ENCODE measurements at places on chromosomes 5 and 9.

DNA sequence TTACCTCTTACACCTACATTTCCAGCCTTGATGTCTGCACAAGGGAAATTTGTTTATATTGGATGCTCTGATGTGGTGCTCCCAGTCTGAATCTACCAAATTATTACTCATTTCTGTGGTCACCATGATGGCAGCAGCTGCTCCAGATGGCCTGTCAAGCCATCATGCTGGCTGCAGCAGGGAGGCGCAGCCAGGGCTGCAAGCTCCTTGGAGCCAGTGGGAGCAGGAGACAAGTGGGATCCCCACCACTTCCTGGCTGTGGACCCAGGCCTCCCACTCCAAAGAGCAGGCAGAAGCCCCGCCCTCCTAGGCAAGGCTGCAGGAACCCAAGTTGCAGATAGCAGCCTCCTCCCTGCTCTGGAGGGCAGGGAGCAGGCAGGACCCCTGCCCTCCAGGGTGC, 241.1 kb upstream of the ATP10B start:
- no peak for DNase-seq

DNA sequence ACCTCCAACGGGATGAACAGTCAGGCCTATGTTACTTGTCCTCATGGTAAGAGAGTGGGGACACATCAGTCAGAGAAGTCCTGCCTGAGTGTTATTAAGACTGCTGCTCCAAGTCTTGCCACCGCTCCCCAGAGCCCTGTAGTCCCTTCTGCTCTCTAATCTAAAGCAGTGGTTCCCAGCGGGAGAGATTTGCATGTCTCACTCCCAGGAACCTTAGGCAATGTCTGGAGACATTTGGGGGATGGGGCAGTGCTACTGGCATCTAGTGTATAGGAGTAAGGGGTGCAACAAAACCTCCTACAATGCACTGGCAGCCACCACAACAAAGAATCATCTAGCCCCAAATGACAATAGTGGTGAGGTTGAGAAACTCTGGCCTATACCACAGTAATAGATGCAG, 2.6 kb upstream of the SVEP1 start:
- no peak for DNase-seq

GRCh38 chr9:78746010-78746409, 449.1 kb downstream of the PSAT1 start:
- DNase-seq, result no peak

GRCh38 chr9:89256225-89256624, 54.8 kb upstream of the CKS2 start:
- DNase-seq, result no peak

DNA sequence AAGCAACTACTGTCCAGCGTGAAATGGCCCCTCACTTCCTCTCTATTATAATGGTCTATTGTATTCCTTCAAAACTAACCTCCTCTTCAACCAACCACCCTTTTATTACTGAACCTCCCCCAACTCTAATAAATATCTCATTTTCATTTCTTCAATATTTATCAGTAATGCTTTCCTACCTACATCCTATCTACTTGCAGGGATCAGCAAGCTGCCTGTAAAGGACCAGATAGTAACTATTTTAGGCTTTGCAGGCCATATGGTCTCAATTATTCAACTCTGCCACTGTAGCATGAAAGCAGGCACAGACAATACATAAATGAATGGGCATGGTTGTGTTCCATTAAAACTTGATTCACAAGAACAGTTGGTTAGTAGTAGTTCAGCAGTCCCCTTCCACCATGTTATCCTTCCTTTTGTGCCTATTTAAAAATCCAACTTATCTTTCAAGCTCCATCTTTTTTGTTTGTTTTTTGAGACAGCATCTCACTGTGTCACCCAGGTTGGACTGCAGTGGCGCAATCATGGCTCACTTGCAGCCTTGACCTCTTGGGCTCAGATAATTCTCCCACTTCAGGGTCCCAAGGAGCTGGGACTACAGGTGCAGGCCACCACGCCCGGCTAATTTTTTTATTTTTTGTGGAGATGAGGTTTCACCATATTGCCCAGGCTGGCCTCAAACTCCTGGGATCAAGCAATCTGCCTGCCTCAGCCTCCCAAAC, 45.8 kb downstream of the PCDHGC5 start:
- no peak for DNase-seq

DNA sequence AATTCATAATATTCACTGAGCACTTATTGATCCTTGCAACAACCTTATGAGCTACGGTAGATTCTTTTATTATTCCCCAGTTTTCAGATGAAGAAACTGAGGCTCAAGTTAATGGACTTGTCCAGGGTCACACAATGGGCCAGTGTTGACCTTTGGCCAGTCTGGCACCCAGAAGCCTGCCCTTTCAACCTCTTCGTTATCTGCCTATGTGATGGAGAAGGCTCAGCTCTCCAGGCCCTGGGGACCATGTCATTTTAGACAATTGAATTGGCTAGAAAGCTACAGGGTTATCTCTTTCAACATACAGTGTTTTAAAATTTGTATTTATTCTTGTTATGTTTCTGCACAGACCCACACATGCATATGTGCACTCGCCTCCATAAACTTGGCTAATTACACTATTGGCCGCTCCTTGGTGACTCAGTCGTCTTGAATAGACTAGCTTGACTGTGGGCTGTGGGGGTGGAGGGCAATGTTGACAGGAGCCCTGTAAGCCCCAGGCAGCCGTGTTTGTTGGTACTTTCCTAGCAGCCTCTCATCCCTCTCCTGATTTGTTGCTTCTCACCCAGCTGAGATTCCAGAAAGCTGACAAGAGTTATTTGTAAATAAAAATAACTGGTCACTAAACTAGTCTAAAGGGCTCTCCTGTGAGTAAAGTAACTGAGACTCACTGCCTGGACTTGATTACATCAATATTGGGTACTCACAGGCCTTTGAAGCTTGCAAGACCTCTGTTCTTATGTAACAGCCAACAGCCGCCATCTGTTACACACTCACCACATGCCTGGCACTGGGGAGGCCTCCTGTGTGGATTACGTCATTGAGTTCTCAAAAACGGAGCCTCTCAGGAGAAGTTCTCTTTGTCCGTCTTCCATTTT, 8.5 kb upstream of the ANGPTL2 start:
- DNase-seq, result no peak

GRCh38 chr9:93669958-93670207, 93.5 kb downstream of the PHF2 start:
- DNase-seq, result no peak

DNA sequence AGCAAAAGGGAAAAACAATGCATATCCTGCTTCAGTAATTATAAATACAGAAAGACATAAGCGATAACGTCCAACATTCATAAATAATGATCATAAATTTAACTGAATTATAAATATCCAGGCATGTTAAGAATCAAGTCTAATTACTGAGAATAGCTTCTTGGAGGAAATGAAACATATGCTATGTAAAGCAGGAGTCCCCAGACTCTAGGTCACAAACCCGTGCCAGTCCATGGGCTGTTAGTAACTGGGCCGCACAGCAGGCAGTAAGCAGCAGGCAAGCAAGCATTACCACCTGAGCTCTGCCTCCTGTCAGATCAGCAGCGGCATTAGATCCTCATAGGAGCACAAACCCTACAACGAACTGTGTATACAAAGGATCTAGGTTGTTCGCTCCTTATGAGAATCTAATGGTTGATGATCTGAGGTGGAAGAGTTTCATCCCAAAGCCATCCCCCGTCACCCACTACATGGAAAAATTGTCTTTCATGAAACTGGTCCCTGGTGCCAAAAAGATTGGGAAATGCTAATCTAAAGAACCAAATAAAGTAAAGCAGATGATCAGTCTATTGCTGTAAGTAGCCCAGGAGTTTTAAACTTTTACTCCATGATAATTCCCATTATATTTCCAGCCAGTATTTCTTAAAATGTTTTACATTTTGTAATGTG, 50.4 kb downstream of the CERT1 start:
- DNase-seq, result no peak

- DNase-seq, result no peak
Measured at GRCh38 chr5:81065492-81065891, 105.3 kb downstream of the RASGRF2 start.

GRCh38 chr5:176360894-176361436, 599 bp downstream of the KIAA1191 start:
- DNase-seq, result no peak

DNA sequence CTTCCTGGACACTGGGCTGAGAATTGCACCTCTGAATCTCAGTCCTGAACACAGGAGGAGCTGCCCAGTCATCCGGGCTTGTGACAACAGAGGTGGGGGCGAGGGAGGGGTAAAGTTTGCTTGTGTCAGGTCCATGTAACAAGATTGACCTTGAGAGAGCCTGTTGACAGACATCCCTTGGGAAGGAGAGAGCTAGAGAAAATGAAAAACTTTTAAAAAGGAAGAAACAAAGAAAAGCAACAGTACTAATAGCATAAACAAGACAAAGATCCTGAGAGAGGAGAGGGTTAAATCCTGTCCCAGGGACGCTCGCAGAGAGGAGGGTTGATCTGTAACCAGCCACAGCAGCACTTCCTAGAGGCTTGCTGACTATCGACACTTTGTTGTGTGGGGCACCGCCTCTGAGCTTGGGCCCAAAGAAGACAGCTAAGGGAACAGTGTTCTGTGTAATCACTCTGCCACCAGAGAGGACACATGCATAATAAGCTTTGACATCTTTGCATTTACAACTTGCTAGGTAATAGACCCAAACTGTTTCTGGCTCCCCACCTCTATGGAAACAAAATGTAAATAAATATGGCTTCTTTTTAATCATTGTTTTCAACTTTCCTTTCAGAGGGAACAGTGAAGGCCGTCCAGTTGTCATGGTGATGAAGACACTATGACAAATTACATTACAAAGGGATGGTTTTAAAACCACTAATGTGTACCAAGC, 363.7 kb downstream of the CSNK1G3 start:
- DNase-seq, result peak; percentile 75

GRCh38 chr9:135809166-135809565, 98.2 kb downstream of the CAMSAP1 start:
- no peak for DNase-seq

DNA sequence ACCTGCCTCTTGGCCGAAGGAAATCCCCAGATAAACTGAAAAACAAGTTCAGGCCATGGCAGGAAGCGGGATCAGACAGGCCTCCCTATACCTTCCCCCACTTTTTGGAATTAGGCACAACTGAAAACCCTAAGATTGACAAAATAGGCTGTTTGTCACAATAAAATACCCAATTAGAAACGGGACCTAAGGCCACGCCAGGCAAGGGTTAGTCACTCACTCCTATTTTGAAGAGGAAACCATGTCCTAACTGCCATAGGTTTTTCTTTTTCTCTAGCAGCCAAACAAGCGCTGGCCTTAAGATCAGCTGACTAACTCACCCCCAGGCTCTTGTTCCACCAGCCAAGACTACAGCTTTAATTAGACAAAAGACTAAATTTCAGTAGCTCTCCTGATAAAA, 11.9 kb downstream of the FBP2 start:
- no peak for DNase-seq

DNA sequence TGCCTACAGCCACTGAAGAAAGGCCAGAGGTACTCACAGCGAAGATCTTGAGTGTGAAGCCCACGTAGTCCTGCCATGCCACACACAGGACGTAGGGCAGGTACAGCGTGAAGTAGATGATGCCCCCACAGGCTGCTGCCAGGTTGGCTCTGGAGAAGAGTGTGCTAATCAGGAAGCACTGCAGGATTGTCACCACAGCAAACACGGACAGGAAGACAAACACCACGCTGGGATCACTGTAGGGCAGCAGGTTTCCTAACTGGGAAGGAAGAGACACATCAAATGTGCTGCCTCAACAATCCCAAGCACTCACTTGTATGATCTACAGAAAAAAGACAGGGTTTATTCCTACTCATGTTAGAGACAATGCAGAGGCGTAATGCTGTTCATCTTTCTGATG, 63.0 kb downstream of the NIPSNAP3B start:
- no peak for DNase-seq

DNA sequence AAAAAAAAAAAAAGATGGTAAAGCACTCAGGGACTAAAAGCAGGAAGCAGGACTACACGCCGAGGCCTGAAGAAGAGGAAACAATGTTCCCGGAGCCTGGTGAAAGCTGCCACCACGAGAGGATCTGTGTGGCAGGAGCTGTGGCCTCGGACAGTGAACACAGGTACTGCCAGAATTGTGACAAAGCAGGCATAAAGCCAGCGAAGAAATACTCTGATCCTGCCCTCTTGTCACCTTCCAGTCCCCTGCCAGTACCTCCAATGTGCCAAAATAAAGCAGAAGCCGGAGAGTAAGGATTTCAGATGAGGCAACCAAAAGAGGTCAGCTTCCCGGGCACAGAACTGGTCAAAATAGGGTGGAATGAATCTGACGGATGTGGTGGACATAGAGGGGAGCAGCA, 211.5 kb upstream of the TARS1 start:
- DNase-seq, result no peak

DNA sequence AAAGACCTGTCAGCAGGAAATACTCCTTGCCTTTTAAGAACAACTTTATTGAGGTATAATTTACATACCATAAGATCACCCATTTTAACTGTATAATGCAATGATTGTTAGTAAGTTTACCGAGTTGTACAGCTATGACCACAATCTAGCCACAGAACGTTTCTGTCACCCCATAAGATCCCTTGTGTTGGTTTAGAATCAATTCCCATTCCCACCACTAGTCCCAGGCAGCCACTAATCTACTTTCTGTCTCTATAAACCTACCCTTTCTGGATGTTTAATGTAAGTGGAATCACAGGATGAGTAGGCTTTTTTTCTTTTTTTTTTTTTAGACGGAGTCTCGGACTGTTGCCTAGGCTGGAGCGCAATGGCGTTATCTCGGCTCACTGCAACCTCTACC, 4.4 kb downstream of the GPR107 start:
- no peak for DNase-seq

DNA sequence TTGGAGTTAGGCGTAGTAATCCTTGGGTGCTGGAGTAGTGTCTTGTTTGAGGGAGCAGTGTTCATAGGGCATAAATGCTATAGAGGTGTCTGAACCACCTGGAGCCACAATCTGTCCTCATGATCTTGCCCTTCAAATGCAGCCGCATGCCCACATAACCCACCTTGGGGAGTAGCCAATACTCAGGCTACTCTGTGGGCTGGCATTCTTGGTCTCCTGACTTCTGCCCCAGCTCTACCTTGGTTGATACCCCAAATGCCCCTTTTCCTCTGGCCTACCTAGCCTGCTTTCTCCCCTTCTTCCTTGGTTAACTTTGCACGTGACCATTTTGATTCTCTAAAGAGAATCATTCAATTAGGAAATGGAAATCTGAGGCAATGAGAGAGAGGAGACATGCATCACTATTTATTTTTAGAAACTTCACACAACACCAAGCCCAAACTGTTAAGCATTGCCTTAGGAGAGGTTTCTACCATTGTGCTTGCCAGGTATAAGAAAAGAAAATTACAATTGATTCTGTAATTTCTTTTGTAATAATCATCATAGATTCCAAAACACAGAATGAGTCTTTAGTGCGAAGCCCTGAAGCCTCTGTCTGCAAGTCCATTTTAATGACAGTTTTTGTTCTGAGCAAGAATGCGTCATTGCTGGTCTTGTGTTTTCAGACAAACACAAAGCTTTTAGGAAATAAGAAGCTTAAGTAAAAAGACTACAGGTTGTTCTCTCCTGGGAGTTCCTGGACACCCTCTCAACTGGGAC, 135.2 kb downstream of the C9orf152 start:
- DNase-seq, result no peak

GRCh38 chr9:109456811-109457210, 41.3 kb downstream of the PTPN3 start:
- no peak for DNase-seq

Measured in NT2/D1 (cell line).